Activated T-helper 1 cell treated with anti-CD3 and anti-CD28 coated beads, Interleukin-2, amount 50 U/mL, for 16 hours (primary cell): ENCODE measurements at places on chromosomes 7 and 10.

DNA sequence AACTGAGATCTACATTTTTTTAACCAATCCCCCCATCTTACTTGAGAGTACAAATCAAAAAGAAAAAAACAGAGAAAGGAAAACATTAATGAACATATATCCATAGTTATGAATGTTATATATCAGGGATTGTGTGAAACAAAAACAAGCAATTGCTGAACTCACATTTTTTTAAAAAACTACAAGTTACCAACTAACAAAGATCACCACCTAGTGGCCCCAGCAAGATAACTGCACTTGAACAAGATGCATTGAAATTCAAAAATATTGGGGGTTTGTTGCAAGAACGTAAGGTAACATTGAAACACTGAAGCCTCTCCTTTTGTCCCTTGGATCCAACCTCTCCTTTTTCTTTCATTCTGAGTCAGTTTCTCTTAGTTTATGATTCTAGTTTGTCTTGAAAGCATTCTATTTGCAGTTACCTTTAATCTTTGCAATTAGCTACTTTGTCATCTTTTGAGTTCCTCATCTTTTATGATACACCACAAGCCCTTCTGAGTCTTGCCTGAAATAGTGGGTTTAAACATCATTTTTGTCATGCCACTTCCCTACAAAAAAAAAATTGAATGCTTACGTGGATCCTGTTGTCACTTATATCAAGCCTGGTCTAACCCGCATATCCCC is 87.3 kb upstream of the TES start:
- DNase-seq = no peak

DNA sequence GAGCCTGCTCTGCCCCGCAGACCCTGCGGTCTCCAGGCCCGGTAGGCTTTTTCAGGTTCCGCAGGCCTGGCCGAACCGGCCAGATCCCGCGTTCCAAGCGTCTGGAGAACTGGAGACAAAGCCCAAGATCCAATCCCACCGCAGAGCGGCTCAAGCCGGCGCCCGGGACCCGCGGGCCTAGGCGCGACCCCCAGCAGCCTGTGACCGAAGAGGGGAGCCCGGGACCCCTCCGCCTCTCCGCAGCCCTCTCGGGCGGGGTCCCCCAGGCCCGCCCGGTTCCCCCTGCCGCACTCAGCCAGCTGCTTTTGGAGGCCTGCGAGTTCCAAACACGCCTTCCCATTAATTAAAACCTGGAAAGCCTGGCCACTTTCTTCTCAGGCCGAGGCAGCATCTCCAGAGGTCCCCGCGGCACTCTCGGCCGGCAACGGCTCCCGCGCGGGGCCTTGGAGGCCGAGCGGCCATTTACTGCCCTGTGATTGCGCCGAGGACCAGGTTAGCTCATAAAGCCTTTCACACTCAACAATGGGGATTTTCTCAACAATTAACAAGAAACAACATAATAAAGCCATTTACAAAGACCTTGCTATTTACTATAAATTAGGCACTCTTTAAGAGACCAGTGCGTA is 16.7 kb downstream of the SKIDA1 start:
- no peak for DNase-seq

- DNase-seq = no peak
Observed at GRCh38 chr10:109428775-109429491, 494.4 kb downstream of the XPNPEP1 start.

- no peak for DNase-seq
Observed at GRCh38 chr7:98194672-98195457, 16.4 kb upstream of the BHLHA15 start.

GRCh38 chr10:15715619-15716227 is 4.0 kb downstream of the ITGA8 start:
- no peak for DNase-seq

- no peak for DNase-seq
Observed at GRCh38 chr7:152144557-152145245, 119.2 kb downstream of the GALNT11 start.

DNA sequence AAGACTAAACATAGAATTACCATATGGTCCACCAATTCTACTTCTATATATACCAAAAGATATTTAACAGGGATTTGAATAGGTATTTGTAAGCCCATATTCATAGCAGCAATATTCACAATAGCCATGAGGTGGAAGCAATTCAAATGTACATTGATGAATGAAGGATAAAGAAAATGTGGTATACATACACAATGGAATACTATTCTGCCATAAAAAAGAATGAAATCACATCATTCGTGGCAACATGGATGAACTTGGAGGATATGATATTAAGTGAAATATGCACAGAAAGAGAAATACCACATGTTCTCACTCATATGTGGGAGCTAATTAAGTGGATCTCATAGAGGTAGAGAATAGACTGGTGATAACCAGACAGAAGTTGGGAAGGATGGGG is 34.1 kb upstream of the GPR22 start:
- DNase-seq = no peak

DNA sequence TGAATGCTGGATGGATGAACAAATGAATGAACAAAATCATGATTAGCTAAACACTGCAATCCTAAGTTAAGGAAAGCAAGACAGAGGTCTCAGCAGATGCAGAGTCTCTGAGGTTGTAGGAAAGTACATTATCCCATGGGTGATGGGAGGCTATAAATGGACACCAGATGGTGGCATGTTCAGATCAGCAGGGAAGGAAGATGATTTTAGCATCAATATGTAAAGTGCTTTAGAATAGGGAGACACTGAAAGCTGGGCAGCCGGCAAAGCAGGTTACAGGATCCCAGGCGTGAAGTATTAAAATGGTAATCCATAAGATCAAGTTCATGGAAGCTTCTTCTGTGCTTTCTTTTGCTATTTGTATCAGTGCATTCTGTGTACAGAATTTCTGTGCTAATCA is 7.9 kb upstream of the RAPGEF5 start:
- DNase-seq = no peak

DNA sequence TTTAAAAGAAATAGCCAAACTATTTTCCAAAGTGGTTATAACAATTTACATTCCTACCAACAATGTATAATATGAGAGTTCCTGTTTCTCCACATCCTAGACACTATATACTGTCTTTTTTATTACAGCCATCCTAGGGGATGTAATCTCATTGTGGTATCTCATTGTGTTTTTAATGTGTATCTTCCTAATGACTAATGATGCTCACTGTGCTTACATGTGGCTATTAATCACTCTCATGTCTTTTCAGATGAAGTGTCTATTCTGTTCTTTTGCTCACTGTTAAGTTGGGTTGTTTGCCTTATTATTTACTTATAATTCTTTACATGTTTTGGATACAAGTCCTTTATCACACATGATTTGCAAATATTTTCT is 71.8 kb downstream of the ZNF438 start:
- no peak for DNase-seq
